ENCODE measurements at places on chromosomes 7 and 10.

- no peaks in the 10 kb centered on the region for H3K4me1 ChIP-seq
- no peaks in the 10 kb centered on the region for H3K36me3 ChIP-seq
- no peak for DNase-seq
- H3K27me3 ChIP-seq: no peaks in the 10 kb centered on the region
- H3K27ac ChIP-seq: no peak overlapping the region
Observed at GRCh38 chr7:126378642-126379041, 874.1 kb downstream of the GRM8 start.

DNA sequence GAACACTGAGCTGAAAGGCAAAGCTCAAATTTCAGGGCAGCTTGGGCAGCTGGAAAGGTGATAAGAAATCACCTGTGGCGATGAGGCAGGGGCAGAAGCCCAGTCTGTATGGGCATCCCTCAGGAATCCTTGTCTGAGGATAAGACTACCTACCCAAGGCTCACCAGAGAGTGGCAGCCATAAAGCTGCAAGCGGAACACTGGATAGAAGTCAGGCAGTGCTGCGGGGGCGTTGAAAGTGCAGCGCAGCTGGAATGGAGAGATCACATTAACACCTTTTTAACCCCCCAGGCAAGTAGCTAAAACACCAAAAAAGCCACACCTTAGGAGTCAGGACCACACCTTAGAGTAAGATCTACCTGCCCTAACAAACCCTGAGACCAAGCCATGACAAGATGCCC, 38.2 kb downstream of the ABCB5 start:
- no peak overlapping the region for H3K27ac ChIP-seq
- DNase-seq: no peak
- no peaks in the 10 kb centered on the region for H3K27me3 ChIP-seq
- no peaks in the 10 kb centered on the region for H3K36me3 ChIP-seq
- H3K4me1 ChIP-seq: peaks cover 3% of the 10 kb centered on the region

DNA sequence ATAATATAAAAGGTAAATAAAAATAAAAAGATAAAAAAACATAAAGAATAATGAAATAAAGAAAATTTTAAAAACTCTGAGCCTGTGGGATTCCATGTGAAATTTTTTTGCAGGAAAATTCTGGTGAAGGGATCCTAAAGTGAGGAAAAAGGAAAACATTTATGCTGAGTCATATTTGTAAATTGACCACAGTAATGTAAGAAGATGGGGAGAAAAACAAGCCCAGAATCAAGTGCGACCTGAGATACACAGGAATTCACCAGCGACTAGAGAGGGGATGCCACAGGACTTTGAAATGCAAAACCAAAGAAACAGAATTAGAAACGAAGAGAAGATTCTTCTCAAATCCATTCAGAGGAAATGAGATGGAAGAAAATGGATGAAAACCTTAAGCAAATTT, 133.8 kb upstream of the PFKP start:
- H3K27me3 ChIP-seq: peaks cover 24% of the 10 kb centered on the region
- no peak for DNase-seq
- no peak overlapping the region for H3K27ac ChIP-seq
- no peak overlapping the region for H3K4me3 ChIP-seq
- H3K36me3 ChIP-seq: no peaks in the 10 kb centered on the region
- no peaks in the 10 kb centered on the region for H3K4me1 ChIP-seq

- peaks cover 31% of the 10 kb centered on the region for H3K27me3 ChIP-seq
- H3K36me3 ChIP-seq: no peaks in the 10 kb centered on the region
- no peak overlapping the region for H3K27ac ChIP-seq
- no peaks in the 10 kb centered on the region for H3K4me1 ChIP-seq
- no peak overlapping the region for H3K4me3 ChIP-seq
- peak; percentile 55 for DNase-seq
Observed at GRCh38 chr10:104209575-104210198, 22.5 kb downstream of the CFAP43 start.

- H3K27ac ChIP-seq: no peak overlapping the region
- no peaks in the 10 kb centered on the region for H3K36me3 ChIP-seq
- H3K4me3 ChIP-seq: no peak overlapping the region
- H3K4me1 ChIP-seq: no peaks in the 10 kb centered on the region
Observed at GRCh38 chr10:90642650-90643049, 215.2 kb downstream of the HTR7 start.

DNA sequence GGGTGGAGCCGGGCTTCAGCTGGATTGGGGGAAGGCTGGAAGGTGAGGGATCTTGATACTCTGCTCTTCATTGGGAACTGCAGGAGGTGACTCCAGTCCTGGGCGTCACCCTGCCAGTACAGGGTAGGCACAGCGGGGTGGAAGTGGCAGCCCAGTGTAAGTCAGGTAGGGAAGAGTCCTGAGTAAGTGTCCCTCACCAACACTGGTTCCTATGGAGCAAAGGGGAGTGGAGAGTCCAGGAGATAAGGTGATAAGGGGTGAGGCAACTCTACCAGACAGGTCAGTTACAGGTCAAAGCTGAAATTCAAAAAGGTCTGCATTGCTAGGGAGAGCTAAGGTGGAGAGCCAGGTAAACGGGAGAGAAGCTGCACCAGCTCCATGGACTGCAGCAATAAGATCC, 145.6 kb upstream of the NFE2L3 start:
- no peaks in the 10 kb centered on the region for H3K36me3 ChIP-seq
- H3K27me3 ChIP-seq: peaks cover 25% of the 10 kb centered on the region
- H3K4me3 ChIP-seq: no peak overlapping the region
- DNase-seq: no peak

- peaks cover 6% of the 10 kb centered on the region for H3K36me3 ChIP-seq
- H3K27me3 ChIP-seq: peaks cover 1% of the 10 kb centered on the region
- no peak overlapping the region for H3K4me3 ChIP-seq
- H3K4me1 ChIP-seq: peaks cover 5% of the 10 kb centered on the region
- no peak for DNase-seq
Observed at GRCh38 chr7:90461219-90461618, 8.2 kb upstream of the PTTG1IP2 start.

DNA sequence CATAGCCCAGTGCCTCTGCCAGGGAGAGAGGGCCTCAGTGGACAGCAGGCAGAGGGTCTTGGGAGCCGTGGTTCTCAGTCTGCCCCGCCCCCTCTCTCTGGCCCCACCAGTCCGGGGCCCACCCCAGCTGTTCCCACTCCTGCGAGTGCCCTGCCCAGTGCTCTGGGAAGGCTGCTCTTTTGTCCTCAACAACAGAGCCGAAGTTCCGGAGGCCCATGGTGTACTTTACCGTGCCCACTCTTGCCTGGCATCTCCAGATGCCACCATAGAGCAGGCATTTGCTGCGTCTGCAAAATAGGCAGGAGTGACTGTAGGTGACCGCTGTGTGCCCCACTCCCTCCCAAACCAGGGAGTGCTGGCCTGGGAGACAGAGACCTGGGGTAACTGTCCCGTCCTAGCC, 29.3 kb upstream of the PCBD1 start:
- H3K4me1 ChIP-seq: no peaks in the 10 kb centered on the region
- H3K27ac ChIP-seq: no peak overlapping the region
- H3K27me3 ChIP-seq: peaks cover 18% of the 10 kb centered on the region
- no peaks in the 10 kb centered on the region for H3K36me3 ChIP-seq

DNA sequence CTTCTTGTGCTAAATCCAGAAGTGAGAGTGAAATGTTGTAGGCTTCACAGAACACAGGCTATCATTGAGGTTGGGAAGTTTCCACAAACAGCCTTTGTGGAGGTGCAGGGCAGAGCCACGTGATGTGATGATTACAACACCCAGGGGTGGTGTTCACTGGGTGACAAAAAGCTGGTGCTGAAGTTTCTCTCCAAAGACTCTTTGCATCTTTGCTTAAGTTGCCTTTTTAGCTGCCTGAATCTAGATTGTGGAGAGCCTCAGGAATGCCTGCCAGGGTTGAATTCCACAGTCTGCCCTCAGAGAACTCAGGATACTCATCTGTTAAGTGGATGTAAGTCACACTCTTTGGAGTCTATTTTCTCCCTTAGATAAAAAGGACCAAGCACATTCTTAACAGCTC, 56.3 kb downstream of the PLXNA4 start:
- no peak overlapping the region for H3K27ac ChIP-seq
- no peaks in the 10 kb centered on the region for H3K27me3 ChIP-seq
- no peak overlapping the region for H3K4me3 ChIP-seq
- peaks cover 5% of the 10 kb centered on the region for H3K4me1 ChIP-seq

DNA sequence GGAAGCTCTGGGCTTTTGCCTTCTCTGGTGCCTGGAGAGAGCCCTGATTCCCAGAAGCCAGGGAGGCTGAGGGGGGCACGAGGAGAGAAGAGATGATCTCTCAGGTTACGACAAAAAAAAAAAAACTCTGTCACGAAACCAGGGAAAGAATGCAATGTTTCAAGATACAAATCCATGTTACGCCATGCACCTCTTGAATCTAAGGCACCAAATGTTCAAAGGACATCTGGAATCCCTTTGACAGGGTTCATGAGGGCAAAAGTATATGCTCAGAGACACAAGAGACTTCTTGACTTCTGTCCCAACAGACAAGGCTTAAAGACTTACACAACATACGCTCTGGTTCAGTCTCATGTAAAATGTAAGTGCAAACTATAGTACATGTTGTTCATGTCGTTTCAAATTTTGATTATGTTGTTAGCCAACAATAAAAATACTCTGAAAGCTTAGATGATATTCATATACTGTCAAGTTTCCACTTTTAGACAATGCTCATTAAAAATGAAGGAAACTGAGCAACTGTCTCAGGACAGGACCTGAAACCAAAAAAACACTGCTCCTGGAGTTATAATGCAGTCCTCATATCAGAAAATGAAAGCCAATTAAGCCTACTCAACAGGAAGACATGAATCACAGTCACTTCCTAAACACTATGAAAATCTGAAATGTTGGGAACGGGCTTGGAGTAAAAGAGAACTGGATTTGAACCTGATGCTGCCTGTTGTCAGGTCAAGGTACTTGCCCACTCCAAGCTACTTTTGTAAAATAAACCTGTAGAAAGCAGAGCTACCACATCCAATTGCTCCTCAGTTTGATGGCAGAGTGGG, 72.3 kb downstream of the CHCHD3 start:
- no peak overlapping the region for H3K4me3 ChIP-seq
- H3K4me1 ChIP-seq: peaks cover 4% of the 10 kb centered on the region

- H3K4me1 ChIP-seq: no peaks in the 10 kb centered on the region
- no peak overlapping the region for H3K27ac ChIP-seq
- H3K36me3 ChIP-seq: no peaks in the 10 kb centered on the region
- H3K4me3 ChIP-seq: no peak overlapping the region
- H3K27me3 ChIP-seq: peaks cover 2% of the 10 kb centered on the region
- no peak for DNase-seq
Observed at GRCh38 chr10:33665501-33665900, 331.0 kb upstream of the NRP1 start.

- H3K4me3 ChIP-seq: no peak overlapping the region
- peaks cover 2% of the 10 kb centered on the region for H3K27me3 ChIP-seq
Observed at GRCh38 chr7:44765579-44766415, 17.1 kb downstream of the ZMIZ2 start.

GRCh38 chr10:80132299-80133139, at the start of gene PLAC9:
TSS of gene PLAC9 (plus strand) at chr10:80132730. CDS start at chr10:80132763, 33 bp downstream.
- H3K4me3 ChIP-seq: no peak within 1 kb of the TSS
- H3K4me1 ChIP-seq: peaks cover 4% of the 10 kb centered on the region
- peaks cover 37% of the 10 kb centered on the region for H3K27me3 ChIP-seq
- H3K36me3 ChIP-seq: no peaks in the 10 kb centered on the region
- no peak for DNase-seq

- no peak overlapping the region for H3K27ac ChIP-seq
- H3K4me1 ChIP-seq: no peaks in the 10 kb centered on the region
- no peak overlapping the region for H3K4me3 ChIP-seq
- H3K36me3 ChIP-seq: no peaks in the 10 kb centered on the region
- no peaks in the 10 kb centered on the region for H3K27me3 ChIP-seq
Observed at GRCh38 chr7:21108182-21108581, 319.7 kb upstream of the SP4 start.

- H3K27ac ChIP-seq: no peak overlapping the region
- peaks cover 14% of the 10 kb centered on the region for H3K27me3 ChIP-seq
- H3K36me3 ChIP-seq: no peaks in the 10 kb centered on the region
- no peak overlapping the region for H3K4me3 ChIP-seq
- peak; percentile 29 for DNase-seq
- no peaks in the 10 kb centered on the region for H3K4me1 ChIP-seq
Observed at GRCh38 chr10:71133710-71134686, 78.4 kb upstream of the UNC5B start.

DNA sequence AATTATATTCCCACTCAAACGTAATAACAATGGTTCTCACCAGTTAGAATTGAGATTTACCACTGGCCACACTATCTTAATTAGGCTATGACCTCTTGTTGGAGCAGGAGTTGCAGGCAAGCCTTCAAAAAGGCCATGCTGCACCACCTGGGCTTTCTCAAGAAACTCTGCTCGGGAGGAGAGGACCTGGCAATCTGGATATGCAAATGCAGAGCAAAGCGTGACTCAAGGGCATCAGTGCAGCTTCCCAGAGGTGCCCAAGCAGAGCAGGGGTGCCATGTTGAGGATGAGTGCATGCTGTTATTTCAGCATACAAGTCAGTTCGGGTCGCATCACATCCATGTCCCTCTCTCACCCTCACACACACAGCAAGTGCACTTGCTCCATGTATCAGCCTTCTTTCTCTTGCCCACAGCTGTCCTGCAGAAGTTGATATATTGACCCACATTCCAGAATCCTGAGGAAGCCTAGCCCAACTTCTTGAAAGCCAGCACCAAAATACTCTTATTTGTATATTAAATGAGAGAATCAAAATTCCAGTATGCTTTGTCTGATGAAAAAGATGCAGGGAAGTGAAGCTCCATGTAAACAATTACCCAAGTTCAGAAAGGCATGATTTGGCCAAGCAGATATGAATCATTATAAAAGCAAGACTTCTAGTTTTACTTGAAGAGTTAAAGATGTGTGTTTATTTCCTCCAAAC, 55.7 kb upstream of the IL6 start:
- peaks cover 54% of the 10 kb centered on the region for H3K27me3 ChIP-seq
- DNase-seq: no peak
- no peak overlapping the region for H3K27ac ChIP-seq

DNA sequence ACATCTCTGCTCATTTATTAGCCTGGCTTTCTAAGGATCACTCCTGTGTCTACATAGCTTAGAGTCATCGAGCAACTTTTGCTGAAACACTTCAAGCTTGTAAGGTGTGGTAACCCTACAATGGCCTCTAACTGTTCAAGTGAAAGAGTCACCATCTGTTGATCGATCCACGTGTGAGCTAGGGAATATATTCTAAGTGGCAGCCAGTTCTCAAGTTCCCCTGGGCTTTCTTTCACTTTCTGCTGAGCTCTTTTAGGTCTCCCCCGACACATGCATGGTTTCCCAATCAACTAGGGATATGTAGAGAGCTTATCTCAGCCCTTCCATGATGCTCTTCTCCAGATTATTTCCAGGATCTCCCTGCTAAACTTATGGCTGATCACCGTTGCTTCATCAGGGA, 15.5 kb downstream of the AOAH start:
- H3K4me1 ChIP-seq: peaks cover 69% of the 10 kb centered on the region
- H3K27me3 ChIP-seq: no peaks in the 10 kb centered on the region
- peak overlapping the region; percentile 34 for H3K4me3 ChIP-seq
- H3K36me3 ChIP-seq: peaks cover 77% of the 10 kb centered on the region
- H3K27ac ChIP-seq: peak overlapping the region; percentile 70
- no peak for DNase-seq

Data from activated CD8-positive, alpha-beta memory T cell treated with anti-CD3 and anti-CD28 coated beads, Interleukin-2, amount 10 ng/mL, durations not matched to agents 7 days and 5 days (primary cell).